ENCODE measurements at places on chromosomes 7 and 10.

DNA sequence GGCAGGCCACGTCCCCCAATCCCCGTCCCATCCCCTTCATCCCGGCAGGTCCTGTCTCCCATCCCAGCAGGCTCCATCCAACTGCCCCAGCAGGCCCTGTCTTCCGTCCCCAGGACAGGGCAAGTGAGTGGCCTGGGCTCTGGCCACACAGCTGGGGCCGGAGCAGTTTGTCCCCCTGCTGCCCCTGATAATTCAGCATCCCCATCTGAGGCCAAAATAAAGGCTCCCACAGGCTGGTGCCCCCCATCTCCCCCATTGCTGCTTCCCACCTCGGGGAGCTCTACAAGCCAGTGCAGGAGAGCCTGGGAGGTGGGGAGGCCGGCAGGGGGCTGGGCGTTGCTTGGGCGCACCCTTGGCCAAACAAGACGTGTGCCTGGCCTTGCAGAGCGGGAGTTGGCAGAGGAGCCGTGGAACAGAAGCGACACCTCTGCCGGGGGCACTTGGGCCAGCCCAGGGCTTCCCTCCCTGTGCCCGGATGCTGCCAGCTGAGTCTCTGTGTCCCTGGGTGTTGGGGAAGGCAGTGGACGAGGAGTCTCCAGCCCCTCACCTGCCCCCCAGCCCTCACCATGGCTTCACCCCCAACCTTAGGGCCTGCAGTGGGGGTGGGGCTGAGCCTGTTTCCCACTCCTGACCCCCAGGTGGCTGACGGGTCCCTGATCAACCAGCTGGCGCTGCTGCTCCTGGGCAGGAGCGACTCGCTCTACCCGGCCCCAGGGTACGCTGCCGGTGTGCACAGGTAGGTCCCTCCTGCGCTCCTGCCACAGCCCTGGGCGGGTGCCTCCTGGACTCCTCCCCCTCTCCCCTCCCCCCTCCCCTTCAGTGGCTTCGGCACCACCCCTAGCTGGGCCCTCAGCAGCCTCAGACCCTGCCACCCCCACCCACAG, 14.0 kb downstream of the AP5Z1 start:
- no peak for DNase-seq

DNA sequence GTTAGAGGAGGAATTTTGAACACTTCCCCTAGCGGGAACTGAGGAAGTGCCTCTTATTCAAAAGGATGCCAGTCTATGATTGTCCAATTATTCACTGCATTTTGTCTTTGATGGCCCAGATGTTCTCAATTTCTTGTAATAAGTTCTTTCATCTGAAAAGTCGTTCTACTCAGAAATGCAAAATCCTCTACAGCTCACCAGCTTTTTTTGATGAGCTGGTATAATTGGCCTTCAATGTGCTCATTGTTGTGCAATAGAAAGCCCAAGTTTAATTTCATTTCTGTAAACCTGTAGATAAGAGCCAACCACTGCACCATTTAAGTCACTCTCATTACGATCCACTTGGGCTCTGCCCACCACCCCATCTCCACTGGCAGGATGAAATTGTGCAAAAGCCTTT, 978.7 kb upstream of the AUTS2 start:
- DNase-seq, result no peak

- no peak for DNase-seq
These were observed 34.6 kb upstream of the UNCX start for GRCh38 chr7:1197997-1198625.

DNA sequence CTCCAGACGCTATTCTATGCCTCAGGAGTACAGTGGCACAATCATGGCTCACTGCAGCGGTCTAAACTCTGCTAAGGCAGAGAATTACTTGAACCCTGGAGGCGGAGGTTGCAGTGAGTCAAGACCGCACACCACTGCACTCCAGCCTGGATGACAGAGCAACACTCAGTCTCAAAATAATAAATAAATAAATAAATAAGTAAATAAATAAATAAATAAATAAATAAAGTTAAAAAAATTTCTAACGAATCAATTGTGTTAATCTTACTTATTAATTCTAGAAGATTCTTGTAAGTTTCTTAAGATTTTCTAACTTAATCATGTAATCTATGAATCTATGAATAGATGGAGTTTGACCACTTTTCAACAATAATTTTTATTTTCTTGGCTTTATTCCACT, 621.4 kb upstream of the POT1 start:
- DNase-seq, result no peak

DNA sequence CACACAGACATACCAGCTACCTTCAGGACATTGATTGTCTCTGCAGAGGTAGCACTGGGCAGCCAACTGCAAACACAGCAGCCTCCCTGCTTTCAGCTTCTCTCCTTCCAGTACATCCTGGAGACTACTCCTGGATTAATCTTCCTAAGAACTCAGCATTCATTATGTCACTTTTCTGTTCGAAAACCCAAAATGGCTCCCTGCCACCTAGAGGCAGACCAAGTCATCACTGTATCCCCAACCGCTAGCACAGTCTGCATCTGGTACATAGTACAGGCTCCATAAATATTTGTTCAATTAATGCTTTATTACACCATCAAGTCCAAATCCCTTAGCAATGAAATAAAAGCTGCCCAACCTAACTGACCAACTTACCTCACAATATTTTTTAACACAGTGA, 5.0 kb upstream of the SEC31B start:
- DNase-seq, result no peak

DNA sequence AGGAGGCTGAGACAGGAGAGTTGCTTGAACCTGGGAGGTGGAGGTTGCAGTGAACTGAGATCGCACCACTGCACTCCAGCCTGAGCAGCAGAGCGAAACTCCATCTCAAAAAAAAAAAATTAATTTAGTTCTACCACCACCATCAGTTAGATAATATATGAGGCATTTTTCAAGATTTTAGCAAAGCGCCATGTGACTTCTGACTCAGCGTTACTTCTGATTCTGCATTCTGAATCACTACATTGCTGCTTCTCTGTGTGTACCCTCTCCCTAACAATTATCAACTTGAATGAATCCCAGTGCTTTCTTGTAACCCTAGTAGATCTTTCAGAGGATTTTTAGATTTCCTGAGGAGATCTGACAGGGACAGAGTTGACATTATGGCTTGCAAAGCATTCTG, 176.8 kb upstream of the SORCS1 start:
- DNase-seq, result no peak

GRCh38 chr7:1055491-1055955, 11.2 kb downstream of the GPR146 start:
- no peak for DNase-seq

GRCh38 chr7:495761-496321, 23.8 kb downstream of the PDGFA start:
- DNase-seq, result no peak

DNA sequence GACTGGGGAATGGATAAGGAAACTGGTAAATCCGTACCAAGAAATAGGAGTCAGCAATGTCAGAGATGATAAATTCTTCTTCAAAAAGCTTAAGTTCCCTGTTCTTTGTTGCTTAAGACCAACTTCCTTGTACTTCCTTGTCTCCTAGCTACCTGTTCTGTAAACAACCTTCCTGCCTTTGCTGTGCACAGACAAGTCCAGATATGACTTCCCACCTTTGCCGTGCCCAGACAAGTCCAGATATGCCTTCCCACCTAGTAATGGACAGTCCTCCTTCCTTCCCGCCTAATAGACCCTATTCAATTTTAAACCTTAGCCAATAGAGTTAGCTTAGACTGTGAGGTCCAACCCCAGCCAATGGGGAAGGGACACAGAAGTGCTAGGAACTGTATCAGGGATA, 2.5 kb upstream of the ZNF33A start:
- no peak for DNase-seq

DNA sequence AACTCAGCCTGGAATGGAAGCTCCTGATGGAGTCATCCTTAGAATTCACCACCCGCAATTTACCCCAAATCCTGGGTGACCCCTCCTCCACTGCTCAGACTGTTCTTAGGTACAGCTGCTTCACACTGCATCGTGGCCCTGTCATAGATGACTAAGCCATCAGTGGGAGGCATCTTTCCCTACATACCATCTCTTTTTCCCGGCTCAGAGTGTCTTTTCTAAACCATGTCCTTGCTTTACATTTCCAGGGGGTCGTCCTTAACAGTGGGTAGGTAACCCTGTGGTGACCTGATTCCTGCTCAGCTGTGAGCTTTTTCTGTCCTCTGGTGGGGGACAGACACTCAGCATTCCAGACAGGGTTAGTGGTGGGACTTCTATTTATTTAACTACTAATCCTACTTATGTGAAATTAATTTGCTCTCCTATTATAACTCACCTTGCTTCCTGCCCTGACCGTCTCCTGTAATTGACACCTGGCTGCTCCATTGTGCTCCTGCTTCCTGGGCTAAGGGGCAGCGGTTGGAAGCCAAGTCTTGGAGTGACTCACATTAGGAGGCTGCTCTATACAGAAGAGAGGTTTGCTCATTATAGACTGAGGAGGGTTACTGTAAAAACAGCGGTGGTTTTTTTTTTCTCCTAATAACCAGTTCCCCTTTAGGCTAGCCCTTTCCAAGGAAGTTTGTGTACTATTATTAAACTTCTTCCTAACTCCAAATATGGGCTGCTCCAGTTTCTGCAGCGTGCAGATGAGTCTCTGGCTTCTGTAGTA, 40.6 kb downstream of the PYROXD2 start:
- no peak for DNase-seq

- DNase-seq, result no peak
These were observed 82.6 kb downstream of the PIP4K2A start for GRCh38 chr10:22631646-22632278.

- DNase-seq, result no peak
These were observed 4.3 kb downstream of the ZSWIM8 start for GRCh38 chr10:73789659-73790055.

Data from CD4-positive, alpha-beta T cell treated with Interleukin-1 beta for 1 hour (primary cell).